ENCODE measurements at places on chromosomes 1 and 21.

GRCh38 chr1:165686971-165687433, 11.4 kb downstream of the ALDH9A1 start:
- no peak for DNase-seq

DNA sequence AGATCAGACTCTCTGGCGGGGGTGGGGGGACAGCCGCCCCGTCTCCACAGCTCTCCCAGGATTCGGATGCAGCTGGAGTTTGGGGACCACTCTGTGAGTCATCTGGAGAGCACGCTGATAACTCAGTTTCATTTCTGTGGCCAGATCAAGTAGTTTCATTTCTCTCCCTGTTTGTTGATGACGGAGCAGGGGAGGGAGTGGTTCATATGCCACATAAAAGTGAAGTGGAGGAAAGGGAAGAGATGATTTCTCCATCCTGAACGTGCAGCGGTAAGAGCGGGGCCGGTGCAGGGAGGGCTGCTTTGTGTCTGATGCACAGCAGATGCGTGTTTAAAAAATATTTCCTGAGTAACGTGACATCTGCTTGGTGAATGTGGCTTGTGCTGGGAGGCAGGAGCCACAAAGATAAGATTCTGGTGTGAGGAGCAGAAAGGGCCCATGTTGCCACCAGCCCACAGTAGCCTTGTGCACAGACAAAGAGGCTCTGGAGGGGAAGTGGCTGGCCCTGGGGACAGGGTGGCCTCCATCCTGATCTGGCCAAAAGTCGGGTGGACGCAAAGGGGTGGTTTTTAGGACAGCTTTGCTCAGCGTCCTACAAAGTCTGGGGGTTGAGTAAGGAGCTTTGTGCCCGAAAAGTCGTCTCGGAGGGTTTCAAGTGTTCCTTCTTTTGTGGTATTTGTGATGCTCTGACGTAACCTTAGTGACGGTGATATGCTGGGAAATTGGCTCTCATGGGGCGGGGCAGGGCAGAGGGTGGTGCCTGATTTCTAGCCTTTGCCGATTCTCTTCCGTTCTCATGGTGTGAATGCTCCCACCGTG, at the start of gene MX2:
MX2 (plus strand) TSS at position 242 of the 819 bp plus-strand sequence. CDS start 14,880 bp downstream, outside the sequence.
- DNase-seq: peak; percentile 69

- no peak for DNase-seq
Measured at GRCh38 chr1:156394835-156395461, 25.9 kb downstream of the RHBG start.

- no peak for DNase-seq
Measured at GRCh38 chr1:87706779-87707228, 378.1 kb downstream of the LMO4 start.

DNA sequence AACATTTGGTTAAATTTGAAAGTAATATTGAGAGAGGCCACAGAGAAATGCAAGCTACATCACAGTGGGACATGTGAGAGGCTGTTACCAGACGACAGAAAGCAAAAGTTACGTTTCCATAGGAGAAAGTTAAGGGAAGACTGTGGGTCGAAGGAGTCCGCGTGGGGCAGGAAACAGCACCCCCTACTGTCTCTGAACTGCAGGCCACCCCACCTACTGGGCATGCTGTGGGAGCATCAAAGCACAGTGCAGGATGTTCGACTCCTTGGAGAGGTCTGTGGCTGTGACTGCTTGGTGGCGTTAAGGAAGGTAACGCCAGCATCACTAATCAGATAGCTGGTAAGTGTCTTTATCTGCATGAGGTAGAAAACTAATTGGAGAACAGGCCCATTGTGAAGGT, 123.9 kb downstream of the PTBP2 start:
- DNase-seq: no peak

- no peak for DNase-seq
Measured at GRCh38 chr1:82695443-82695842, 894.7 kb downstream of the ADGRL2 start.

DNA sequence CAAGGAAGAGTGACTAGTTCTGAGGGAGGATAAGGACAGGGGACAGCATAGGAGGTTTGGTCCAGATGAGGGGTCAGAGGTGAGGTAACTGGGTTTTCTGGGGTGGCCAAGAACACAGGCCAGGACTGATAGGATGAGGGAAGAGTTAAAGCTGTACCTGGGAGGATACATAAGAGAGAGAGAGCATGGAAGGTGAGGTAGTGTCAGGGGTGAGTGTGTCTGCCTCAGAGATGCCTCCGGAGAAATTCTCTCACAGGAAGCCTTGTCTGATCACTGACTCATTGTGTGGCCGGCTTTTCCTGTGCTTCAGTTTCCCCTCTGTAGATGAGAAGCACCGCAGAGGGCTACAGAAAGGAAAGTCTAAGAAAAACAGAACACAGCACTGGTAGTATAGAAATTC, 40.2 kb downstream of the FASLG start:
- DNase-seq: peak; percentile 50

DNA sequence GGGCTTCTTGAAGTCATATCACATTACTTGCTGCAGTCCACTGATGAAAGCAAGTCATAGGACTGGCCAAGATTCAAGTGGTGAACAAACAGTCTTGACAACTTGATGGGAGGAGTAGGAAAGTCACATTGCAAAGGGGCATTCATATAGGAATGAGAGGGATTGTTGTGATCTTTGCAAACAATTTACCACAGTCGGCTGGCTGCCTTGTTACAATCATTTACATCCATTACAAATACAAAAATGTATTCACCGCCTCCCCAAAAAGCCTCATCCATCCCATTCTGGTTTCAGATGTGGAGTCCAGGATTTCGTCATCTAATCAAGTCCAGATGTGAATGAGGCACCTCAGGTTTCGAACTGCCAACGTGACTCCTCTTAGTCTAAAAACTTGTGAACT, 26.8 kb downstream of the GORAB start:
- DNase-seq: no peak

- DNase-seq: no peak
Measured at GRCh38 chr1:43708002-43708410, 670 bp downstream of the ST3GAL3 start.

DNA sequence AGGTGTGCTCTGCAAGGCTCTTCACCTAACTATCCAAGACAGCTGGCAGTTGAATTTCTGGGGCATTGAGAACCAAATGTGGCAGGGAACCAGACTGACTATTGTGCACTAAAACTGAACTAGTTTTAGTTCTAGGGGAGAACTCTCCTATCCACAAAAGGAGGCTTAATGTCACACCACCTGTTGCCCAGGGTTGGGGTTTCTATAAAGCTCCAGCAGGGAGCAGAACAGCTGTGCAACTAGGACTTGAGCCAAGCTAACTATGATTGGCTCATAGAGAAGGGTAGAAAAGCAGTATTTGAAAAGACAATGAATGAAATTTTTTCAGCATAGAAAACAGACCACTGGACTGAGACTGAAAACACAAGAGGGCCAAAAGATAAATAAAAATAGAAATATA, 53.3 kb upstream of the FGGY start:
- no peak for DNase-seq

- DNase-seq: no peak
Measured at GRCh38 chr1:99207216-99207615, 57.1 kb upstream of the PLPPR4 start.

GRCh38 chr1:116260115-116260514, 112.9 kb upstream of the ATP1A1 start:
- DNase-seq: no peak

DNA sequence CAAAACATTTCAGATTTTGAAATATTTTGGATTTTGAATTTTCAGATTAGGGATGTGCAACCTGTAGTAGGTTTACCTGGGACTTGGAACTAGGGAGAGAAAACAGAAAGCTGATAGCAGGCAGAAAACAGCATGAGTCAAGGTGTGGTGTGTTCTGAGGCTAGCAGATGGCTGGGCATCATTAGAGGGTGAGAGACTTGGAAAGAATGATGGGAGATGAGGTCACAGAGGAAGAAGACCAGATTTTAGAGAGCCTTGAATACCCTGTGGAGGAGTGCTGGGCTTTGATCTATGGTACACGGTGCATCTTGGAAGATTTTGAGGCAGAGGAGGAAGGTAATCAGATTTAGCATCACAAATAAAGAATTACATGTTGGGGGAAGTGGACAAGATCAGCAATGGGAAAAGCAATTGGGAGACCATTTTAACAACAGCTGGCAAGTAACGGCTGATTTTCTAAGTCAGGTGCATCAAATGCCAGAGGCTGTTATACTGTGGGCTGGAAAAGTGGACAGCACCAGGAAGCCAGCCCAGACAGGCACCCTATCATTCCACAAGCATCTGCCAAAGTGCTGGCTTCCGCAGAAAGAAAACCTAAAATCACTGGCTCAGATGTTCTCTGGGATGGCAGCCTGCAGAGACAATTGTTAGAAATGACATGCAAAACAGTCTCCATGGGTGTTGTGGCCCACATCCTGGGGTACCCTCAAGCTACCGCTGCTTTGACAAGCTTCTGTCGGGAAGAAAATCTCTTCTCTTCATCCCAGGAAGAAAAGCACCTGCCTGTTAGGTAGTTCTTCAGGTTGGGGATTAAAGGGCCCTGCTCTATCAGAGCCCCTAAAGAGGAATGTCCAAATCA, 30.9 kb upstream of the CAMK1G start:
- no peak for DNase-seq

- no peak for DNase-seq
Measured at GRCh38 chr1:3170561-3171453, 101.8 kb downstream of the PRDM16 start.

DNA sequence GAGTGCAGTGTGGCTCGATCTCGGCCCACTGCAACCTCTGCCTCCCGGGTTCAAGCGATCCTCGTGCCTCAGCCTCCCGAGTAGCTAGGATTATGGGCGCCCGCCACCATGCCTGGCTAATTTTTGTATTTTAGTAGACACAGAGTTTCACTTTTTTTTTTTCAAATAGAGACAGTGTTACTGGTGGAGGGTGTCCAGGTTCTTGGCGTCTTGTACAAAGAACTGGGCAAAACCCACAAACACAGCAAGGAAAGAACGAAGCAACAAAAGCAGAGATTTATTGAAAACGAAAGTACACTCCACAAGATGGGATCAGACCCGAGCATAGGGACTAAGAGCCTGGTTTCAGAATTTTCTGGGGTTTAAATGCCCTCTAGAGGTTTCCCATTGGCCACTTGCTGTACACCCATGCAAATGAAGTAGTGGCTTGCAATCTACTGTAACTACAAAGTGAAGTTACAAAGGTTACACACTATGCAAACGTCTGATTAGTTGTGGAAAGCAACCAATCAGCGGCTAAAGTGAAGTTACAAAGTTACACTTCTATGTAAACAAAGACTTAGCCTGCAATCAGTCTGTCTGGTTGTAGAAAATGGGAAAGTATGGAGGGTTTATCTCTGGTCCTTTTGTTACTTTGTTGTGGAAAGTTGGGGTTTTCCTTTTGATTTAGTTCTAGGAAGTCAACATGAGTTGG, 199.1 kb downstream of the DYRK1A start:
- DNase-seq: no peak

- DNase-seq: no peak
Measured at GRCh38 chr1:183931646-183932271, 105.8 kb downstream of the COLGALT2 start.

DNA sequence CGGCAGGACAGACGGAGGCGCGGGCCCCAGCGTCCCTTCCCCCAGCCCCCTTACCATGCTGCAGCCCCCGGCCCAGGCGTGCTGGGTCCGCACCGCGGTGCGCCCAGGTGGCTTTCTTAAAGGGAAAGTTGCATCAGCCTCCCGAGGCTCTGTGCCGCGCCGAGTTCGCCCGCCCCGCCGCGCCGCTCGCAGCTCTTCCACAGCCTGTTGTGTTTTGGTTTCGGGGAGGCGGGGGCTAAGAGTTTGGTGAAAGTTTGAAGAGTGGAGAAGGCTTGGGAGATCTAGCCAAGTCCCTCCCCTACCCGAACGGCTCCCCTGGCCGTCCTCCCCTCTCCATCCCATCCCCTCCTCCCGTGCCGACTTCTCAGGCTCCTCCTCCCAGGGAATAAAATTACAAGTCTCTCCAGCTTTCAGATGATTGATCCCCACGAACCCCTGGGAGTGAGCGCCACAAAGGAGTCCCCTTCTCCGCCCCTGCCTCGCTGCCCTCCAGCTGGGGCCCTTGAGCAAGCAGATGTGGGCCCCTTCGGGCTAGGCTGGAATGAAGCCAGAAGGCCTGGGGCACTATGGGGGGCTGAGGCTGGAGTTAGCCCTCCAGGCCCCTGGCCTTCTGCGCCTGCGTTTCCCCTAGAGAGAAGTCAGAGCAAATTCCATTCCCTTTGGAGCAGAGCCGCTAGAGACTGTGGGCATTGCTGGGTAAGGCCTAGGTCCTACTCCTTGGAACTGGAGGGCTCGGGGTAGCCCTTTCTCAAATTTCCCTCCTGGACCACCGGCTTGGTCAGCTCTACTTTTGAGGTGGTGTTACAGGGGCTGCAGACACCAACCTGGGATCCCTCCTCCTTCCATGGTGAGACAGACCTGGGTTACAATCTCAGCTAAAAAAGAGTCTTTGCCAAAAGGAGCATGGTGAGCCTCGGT, at the start of gene SLC6A9:
SLC6A9 (minus strand) TSS at position 211 of the 918 bp plus-strand sequence. CDS start 7,185 bp downstream, outside the sequence.
- DNase-seq: no peak

- no peak for DNase-seq
Measured at GRCh38 chr1:193700710-193701355, 514.4 kb upstream of the B3GALT2 start.

DNA sequence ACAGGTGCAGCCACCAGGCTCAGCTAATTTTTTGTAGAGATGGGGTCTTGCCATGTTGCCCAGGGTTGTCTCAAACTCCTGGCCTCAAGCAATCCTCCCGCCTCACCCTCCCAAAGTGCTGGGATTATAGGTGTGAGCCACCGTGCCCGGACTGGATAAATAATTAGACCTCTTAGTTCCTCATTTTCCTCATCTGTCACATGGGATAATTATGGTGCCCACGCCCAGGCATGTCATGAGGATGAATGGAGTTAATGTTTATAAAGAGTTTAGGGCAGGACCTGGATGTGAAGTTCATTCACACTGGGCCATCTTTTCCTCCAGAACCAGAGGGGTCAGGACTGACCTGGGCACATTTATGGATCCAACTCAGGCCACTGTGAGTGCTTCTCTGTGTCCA, 23.7 kb downstream of the PADI3 start:
- DNase-seq: no peak

DNA sequence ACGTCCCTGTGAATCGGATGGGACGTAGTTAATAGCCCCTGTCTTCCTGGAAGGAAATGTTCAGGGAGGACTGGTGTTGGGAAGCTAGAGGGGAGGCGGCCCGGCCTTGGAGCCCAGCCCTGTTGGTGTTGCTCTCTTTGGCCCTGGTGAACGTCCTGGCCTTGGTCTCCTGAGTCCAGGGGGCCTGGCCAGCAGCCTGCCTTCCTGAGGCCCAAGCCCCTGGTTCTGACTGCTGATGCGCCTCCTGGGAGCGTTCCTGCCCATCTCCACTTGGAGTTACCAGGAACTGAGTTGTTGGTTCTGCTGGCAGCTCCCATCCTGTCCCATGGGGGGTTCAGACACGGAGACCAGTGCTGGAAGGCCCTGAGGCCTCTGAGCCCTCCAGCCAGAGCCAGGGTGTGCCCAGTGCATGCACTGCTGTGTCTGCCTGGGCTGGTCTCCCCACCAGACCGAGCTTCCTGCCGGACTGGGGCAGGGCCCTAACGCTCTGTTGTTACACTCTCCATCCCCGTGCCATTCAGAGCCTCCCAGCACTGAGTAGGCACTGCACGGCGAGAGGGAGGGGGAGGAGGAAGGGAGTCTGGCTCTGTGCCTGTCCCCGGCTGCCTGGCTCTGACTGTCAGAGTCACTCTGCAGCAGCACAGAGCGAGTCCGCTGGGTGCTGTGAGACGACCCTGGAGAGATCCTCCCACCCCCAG, 382.5 kb upstream of the VAMP3 start:
- no peak for DNase-seq

All from stimulated activated CD8-positive, alpha-beta memory T cell treated with anti-CD3 and anti-CD28 coated beads, Interleukin-15, amount 100 ng/mL, for 1 hour (primary cell).